GM06990 (cell line): ENCODE measurements at places on chromosomes 12 and 14.

GRCh38 chr12:5488626-5488955 lies 56.7 kb downstream of the NTF3 start:
- DNase-seq: no peak

DNA sequence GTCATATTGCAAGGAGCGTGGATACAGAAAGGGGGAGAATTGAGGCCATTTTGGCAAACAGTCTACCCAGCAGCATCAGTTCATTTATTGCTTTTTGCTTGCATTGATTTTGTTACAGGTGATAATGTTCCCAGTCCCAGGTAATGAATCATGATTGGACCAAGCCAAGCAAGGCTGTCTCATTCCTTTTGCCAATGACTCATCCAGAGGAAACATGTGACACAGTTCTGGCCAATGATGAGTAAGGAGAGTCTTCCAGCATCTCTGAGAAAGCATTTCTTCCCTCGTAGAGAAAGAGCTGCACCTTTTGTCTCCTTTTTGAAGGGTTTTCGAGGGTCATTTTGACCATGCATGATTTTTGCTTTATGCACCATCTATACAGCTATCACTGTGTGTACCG lies 68.2 kb downstream of the SLC15A4 start:
- no peak for DNase-seq

DNA sequence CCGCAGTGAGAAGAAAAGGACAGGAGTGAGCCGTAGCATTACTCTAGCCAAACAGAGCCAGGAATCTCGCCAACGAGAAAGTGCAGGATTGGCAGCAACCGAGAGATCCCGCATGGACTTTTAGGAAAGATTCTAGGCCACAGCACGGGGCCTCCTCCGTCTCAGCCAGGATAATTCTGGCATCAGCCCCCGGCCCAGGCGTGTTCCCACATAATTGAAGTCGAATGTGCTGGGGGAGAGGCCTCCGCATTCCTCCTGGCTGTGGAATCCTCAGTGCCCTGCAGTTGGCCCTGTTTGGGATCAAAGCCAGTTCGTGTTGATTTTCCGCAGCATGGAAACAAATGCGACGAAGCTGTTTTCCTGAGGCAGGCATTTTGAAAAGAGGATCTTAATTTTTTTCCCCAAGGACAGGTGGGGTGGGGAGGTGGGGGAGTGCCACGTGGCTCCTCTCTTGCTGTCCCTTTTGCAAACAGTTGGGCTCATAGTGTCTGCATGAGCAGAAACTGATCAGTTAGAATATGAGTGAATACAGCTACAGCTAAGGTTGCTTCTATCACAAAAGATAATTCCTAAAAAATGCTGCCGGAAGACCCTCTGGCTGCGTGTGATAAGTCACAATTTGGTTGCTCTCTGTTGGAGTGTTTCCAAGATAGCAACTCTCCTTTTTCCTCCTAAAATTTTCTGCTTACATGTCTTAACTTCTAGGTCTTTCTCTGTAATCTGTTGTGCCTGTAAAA lies 37.3 kb upstream of the ATXN2 start:
- DNase-seq: no peak

- DNase-seq: no peak
Observed at GRCh38 chr14:47270715-47271114, 404.7 kb downstream of the MDGA2 start.

DNA sequence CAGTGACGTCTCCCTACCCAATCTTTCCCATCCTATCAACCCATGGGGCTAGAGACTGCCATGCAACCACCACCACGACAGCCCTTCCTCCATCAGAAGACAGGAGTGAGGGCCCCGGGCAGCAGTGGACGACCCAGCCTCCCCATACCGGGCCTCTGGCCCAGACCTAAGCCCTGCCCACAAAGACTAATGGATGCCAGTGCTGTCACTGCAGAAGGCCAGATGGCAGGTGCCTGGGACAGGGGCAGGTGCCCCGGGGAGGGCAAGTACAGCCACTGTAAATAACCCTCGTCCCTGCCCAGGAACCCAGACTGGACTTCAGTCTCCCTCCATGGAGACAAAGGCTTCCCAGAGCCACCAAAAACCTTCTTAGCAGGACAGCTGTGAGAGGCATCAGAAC lies 20.3 kb upstream of the HSPB8 start:
- DNase-seq: no peak
